ENCODE measurements at places on chromosomes 5 and 9. TPM values are rescaled to one million over a fixed set of nuclear protein-coding genes. Genes with fewer than 3 reads are reported as not detected.

Gene ANKRD33B
- total RNA-seq, result 7.4 TPM

GRCh38 chr9:85016384-85017006 is 347.0 kb downstream of the NTRK2 start:
- no peak for DNase-seq

- no peak for DNase-seq
Measured at GRCh38 chr5:136159457-136159856, 26.8 kb downstream of the SMAD5 start.

DNA sequence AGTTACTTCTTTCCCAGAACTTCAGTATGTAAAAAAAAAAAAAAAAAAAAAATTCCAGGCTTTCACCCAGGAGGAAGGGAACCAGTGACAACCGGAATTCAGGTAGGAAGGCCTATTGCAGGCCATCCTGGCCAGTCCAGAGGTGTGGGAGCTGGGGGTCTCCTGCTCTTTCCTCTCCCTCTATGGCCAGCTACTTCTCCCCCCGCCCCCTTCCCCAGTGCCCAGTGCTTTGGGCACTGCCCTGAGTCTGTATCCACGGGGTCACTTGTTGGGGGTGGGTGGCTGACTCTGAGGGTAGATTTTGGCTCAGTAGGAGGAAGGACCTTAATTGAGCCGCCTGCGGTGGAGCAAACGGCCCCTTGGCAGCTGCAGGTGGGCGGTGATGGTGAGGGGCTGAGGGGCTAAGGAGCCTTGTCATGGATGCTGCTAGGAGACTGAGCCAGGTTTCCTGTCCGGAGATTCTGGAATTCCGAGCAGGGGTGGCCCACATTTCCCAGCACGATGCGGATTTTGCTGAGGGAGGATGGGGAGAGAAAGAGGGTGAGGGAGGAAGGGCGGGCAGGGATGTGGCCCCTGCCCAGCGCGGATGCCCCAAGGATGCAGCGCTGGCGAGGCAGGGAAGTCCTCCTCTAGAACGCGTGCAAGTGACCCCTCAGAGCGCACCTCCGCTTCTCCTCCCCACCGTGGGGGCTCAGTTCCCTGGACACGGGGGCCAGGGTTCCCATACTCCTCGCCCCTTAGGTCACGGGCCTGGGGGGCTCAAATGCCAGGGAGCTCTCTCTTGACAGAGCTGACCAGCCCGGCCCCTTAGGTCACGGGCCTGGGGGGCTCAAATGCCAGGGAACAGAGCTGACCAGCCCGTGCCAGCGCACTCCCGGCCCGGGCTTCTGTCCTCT is 1.2 kb upstream of the PHF2 start:
- no peak for DNase-seq

DNA sequence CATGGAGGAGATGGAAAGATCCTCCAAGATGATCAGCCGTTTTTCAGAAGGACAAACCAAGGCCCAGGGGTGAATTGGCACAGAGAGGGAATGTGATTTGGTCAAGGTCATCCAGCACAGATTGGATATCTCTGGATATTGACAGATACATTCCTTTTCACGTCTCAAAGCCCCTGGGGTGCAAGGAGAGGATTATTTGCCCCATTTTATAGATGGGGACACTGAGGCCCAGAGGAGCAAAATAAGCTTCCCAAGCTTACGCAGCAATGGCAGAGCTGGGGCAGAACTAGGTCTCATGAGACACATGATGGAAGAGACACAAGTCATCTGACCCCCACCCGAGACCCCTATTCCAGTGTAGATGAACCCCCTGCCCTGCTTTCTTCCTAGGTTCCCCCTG is 895 bp upstream of the PDGFRB start:
- no peak for DNase-seq

- DNase-seq, result no peak
Measured at GRCh38 chr9:27365707-27366376, 68.9 kb upstream of the EQTN start.

Gene SETD9
- 43.8 TPM for total RNA-seq

DNA sequence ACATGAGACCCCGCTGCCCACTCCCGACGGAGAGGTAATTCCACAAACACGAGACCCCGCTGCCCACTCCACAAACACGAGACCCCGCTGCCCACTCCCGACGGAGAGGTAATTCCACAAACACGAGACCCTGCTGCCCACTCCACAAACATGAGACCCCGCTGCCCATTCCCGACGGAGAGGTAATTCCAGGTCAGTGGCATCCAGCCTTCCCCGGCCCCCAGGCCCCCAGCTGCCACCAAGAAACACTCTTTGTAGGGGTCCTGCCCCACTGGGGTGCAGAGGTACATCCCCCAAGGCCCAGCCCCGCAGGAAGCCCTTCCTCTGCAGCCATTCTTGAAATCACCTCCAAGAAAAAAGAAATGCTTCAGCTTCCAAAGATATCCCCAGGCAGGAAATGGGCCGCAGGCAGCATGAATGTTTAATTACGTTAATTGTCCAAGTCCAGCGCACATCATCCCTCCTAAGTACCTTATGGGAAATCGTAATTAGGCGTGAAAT is 115.9 kb downstream of the ADAMTS2 start:
- DNase-seq, result no peak

DNA sequence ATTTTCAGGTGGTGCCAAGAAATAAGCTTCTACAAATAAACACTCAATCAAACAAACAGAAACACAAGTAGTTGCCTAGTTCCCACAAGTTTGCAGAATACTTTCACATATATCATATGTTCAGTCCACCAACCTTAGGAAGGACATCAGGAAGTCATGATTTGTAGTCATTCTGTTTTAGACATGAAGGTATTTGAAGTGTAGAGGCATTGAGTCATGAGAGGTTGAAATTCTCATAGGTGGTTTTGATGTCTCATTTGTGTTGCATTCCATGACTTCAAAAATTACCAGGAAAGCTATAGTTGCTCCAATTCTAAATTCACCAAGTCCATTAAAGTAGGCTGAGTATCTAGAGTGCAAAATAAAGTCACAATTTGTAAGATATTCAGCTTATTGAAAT is 159.0 kb downstream of the KCTD16 start:
- DNase-seq, result no peak

All from G401 (cell line).